ENCODE measurements at places on chromosomes 1 and 21.

GRCh38 chr1:99228153-99228552 is 36.1 kb upstream of the PLPPR4 start:
- DNase-seq = no peak

DNA sequence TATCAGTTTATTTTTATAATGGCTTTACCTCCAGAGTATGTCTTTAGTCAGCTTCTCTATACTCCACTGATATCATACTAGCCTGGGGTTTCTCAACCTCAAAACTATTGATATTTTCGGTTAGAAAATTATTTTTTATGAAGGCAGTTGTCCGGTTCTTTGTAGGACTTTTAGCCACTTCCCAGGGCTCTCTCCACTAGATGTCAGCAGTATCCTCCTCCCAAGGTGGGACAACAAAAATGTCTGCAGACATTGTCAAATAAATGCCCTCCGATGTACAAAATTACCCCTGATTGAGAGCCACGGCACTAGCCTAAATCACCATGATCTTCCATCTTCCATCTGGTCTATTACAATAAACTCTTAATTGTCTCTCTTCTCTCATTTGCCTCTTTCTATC is 4.1 kb upstream of the GRIK1 start:
- no peak for DNase-seq

- no peak for DNase-seq
Observed at GRCh38 chr21:42030311-42030710, 20.2 kb upstream of the ZBTB21 start.

DNA sequence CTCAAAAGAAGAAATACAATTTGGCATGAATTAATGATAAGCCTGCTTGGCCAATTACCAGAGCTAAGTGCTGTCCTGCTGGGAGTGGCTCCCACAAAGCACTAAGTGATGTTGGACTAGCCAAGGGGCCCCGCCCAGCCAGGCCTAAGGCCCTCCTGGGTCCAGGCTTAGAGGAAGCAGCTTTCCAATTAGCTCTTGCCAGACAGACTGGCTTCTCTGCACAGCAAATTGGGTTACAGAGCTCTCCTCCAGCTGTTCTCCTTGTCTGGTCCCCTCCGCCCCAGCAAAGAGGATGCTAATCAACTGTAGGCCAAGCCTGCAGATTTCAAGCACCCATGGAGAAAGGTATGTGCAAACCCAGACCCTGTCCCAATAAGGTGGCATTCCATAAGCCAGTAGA is 151.9 kb downstream of the DMRTA2 start:
- no peak for DNase-seq

DNA sequence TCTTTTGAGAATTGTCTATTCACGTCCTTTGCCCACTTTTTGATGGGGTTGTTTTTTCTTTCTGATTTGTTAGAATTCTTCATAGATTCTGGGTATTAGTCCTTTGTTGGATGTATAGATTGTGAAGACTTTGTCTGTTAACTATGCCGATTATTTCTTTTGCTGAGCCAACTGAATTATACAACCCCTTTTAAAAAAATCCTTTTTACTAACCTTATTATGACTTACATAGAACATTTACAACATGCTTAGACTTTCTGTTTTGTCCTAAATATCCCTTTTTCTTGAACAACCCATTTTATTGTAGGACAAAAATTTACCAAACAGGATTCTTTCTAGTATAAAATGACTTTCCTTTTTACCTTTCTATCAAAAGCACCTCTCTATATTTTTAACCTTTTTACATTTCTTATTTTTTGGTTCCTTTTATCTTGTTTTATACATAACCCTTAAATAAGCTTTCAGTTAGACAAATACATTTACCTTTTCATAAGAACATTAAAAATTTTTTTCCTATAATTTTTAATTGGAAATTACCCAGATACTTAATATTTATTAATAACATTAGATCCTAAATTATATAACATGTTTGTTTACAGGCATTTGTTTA is 70.4 kb upstream of the TTLL7 start:
- DNase-seq = peak; percentile 35

- no peak for DNase-seq
Observed at GRCh38 chr1:44015206-44015605, 16.1 kb downstream of the SLC6A9 start.

GRCh38 chr1:179747611-179748010 is 4.5 kb downstream of the FAM163A start:
- no peak for DNase-seq

DNA sequence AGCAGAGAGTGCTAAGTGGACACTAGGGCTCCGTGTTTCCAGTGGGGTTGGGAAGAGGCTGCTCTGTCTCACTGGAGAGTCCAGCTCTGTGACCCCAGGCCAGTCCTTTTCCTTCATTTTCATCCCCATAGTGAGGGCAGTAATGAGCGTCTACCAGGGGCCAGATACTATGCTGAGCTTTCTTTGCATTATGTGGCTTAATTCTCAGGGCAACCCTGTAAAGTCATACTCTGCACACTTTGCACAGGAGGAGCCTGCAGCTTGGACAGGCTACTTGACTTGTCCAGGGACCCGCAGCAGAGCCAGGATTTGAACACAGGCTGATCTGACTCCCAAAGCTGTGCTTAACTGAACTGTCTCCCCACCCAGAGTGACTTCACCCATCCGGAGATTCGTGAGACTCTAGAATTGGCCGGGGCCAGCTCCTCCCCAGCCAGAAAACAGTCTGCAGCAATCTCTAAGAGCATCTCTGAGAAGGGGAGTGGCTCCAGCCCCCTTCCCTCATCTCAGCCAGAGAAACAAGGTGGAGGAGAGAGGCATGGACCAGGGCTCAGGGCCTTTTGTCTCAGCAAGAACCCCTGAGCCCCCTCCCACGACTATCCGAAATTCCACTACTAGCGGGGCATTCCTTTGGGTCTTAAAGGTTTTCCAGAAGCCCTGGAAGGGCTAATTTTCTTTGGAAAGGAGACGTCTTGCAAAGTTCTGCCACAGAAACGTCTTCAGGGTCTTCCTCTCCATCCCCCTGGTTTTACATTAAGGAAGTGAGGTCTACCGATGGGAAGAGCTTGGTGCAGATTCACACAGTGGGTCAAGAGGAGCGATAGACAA is 866 bp upstream of the FNDC5 start:
- DNase-seq = no peak

GRCh38 chr1:14015917-14016316 is 315.9 kb downstream of the PRDM2 start:
- DNase-seq = no peak

DNA sequence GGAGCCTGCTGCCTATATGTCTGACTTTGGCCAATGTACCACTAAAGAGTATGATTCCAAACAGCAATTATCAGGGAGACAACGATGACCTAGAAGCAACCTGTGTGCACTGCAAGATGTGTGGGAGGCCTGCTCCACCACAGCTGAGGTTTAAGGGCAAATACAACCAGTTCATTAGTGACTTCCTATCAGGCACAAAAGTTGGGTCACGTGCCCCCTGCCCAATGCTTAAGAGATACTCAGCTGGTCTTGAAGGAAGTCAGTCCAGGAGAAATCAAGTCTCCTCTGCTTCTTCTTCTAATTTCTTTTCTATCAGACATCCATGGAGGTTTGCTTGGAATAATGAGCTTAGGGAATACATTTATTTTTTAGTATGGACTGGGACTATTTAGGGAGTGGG is 296.0 kb downstream of the HLX start:
- no peak for DNase-seq

- DNase-seq = no peak
Observed at GRCh38 chr1:17750333-17750732, 4.8 kb upstream of the ACTL8 start.

- DNase-seq = no peak
Observed at GRCh38 chr21:25903607-25904006, 168.8 kb downstream of the GABPA start.

All from Kasumi-1 (cell line).